Cerebellar nuclear complex (tissue), 1 donor: ENCODE measurements at places on chromosomes 4 and X.

DNA sequence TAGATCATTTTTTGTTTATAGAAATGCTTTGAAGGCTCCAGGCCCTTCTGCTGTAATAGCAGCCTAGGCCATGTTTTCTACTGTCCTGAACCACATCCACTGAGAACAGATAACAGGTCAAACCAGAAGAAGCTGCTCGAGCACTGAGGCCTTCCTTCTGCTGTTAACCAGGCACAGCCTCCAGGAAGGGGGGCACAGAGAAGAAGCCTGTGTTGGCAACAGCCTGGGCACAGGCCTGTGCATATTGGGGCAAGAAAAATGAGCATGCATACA lies 37.4 kb upstream of the PDK3 start:
- DNase-seq = no peak

DNA sequence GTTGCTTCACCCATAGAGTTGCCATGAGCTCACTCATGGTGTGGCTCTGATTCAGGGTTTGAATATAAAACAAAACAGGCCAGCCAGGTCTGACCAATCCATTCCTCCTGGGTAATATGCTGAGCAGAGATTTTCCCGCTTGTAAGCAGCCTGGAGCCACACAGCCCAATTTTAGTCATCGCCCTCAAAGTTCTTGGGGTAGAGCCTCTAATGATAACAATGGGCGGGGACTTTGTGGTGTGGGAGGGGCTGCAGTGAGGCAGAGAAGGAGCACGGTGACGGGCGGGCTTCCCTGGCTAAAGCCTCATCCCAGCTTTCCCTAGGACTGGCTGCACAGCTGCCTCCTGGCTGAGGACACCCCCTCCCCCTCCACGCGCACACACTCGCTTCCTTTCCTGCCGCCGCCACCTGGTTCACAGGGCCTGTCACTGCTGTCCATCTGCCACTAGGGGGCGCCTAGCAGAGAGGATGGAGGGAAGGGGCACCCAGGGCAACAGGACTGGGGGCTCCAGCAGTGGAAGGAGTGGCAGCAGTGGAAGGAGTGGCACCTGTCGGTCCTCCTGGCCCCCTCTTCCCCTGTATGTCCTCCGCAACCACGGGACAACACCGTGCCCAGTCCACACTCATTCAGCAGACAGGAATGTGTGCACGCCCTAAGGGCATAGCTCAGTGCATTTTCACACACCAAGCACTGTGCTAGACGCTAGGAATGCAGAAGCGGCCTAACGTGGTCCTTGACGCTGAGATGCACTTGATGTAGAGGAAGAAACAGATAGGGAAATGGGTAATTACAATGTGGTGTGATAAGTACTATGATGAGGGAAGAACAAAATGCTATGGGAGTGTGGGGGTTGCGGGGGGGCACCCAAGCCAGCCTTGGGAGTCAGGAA lies 26.8 kb downstream of the PRPS1 start:
- no peak for DNase-seq

- no peak for DNase-seq
Measured at GRCh38 chr4:115107411-115107810, 6.0 kb downstream of the NDST4 start.

DNA sequence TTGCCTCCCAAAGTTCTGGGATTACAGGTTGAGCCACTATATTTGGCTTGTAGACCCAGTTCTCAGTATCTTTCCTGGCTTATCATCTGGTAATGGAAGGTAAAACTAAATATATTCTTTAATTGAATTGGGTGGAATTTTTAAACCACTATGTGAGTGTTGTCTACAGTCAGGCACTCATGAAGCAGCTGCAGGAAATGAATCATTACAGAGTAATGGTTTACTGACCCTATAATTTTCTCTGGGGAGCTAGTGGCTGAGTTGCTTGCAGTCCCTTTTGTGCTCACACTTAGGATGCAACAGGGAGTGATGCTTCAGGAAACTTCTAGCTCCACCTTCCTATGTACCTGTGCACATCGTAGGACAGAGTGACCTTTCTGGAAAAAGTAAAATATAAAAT lies 4.1 kb upstream of the UGT2B7 start:
- no peak for DNase-seq

DNA sequence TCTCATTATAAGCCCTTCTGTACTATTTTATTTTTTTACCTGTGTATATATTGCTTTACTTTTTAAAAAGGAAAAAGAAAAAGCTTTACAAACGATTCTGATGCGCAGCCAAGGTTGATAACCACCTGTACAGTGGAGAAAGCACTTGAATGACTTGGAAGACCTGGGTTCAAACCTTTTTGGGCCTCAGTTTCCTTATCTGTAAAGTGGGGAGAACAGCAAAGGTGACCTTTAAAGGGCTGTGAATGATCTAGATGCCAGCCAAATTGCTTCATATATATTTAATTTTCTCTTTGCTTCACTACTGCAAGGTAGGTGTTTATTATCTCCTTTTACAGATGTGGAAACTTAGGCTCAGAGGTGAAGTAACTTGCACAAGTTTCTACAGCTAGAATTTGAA lies 45.0 kb downstream of the SMC1A start:
- no peak for DNase-seq

DNA sequence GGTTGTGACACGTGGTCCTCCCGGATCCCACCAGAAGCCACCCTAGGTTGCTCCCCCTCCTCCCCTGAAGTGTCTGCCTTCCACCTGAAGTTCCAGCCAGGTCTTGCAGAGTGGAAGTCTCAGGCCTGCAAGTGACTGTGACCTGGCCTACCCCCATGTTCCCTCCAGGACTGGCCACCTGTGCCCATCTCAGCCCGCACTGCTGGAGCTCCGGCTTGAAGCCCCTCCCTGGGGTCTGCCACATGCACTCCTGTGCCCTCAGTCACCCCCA lies 6.1 kb upstream of the HGFAC start:
- DNase-seq = no peak

DNA sequence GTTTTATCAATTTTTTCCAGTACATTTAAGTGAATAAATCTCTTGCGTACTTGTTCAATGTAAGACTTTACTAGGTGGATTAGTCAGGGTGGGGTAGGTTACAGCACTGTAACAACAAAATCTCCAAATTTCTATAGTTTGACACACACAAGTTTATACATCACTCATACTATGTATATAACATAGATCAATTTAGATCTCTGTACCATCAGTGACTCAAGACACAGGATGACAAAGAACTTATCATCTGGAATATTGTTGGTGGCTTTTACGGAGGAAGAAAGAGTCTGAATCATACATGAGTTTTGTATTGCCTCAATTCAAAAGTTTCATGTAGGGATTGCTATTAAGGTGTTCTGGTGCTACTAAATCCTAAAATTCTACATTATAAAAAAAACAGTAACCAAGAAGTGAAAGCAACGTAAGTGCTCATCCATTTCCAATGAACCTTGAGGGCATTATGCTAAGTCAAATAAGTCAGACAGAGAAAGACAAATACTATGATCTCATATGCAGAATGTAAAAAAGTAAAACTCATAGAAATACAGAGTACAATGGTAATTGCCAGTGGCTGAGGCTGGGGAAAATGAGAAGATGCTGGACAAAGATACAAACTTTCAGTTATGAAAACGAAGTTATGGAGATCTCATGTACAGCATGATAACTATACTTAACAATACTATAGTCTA lies 98.0 kb upstream of the DKK2 start:
- no peak for DNase-seq

- no peak for DNase-seq
Measured at GRCh38 chr4:147648656-147649055, 31.5 kb downstream of the TMEM184C start.

GRCh38 chr4:8167291-8167690 lies 8.7 kb upstream of the ABLIM2 start:
- no peak for DNase-seq

GRCh38 chr4:105707782-105708180 lies 708 bp downstream of the INTS12 start:
- DNase-seq = no peak

DNA sequence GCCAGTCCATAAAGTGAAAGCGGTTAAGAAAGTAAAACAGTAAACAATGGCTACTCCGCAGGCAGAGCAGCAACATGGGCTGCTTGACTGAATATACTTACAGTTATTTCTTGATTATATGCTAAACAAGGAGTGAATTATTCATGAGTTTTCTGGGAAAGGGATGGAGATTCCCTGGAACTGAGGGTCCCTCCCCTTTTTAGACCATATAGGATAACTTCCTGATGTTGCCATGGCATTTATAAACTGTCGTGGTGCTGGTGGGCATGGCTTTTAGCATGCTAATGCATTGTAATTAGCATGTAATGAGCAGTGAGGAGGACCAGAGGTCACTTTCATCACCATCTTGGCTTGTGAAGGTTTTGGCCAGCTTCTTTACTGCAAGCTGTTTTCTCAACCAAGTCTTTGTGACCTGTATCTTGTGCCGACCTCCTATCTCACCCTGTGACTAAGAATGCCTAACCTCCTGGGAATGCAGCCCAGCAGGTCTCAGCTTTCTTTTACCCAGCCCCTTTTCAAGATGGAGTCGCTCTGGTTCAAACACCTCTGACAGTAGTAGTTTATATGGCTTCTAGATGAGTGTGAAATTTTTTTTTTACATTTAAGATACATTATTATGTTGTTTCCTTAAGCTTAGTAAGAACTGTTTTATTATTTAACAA lies 514.8 kb upstream of the TENM3 start:
- DNase-seq = no peak

DNA sequence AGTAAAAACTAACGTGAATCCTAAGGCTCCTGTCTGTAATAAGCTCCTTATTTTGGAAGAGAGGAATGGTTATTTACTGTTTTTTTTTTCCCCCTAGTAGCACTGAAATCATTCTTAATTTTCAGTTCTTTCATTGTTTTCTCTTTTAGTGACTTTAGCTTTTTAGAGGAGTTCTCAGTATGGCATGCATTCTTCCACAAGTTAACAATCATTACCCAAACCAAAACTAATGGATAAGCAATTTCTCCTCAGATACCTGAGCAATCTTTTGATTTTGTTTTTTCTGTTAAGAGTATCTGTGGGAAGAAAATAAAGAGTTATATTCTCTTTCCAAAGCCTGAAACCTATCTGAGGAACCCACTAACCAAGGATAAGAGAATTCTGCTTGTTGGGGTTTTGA lies 16.7 kb upstream of the PPA2 start:
- no peak for DNase-seq

DNA sequence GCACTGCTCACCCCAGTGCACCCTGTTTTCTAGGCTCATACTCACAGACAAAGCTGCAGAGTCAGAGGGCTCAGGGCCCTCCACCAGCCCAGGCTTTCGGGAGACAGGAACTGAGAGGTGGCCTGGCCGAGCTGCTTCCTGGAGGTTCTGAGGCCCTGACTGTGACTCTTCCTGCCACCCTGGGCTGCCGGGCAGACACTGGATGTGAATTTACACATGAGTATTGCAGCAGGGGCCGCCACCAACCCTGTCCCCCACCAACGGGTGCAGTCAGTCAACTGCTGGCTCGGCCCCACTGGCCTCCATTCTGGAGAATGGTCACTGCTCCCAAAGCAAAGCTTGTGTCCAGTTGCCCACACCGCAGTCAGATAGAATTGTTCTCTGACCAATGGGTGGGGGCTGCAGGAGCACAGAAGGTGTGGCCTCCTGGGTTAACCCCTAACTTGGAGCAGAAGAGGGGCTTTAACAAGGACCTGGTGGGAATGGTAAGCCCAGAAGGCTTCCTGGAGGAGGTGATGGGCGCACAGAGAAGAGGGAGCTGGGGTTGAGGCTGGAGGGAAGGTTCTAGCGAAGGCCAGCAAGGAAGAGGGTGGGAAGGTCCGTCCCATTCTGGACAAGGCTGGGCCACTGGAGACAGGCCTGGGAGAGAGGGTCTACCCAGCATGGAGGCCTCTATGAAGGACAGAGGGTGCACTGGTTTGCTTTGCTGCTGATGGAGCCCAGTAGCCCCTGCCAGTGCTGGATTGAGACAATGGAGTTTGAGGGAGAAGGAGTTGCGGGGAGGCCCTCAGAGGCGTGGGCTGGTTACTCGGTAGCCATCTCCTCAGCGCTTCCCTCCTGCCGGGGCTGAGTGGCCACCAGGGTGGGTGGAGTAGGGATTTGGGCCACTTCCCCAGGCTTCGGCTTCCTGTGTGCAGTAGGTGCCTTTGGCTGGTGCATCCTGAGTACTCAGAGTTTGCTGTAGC lies 135.3 kb downstream of the CPZ start:
- DNase-seq = no peak

DNA sequence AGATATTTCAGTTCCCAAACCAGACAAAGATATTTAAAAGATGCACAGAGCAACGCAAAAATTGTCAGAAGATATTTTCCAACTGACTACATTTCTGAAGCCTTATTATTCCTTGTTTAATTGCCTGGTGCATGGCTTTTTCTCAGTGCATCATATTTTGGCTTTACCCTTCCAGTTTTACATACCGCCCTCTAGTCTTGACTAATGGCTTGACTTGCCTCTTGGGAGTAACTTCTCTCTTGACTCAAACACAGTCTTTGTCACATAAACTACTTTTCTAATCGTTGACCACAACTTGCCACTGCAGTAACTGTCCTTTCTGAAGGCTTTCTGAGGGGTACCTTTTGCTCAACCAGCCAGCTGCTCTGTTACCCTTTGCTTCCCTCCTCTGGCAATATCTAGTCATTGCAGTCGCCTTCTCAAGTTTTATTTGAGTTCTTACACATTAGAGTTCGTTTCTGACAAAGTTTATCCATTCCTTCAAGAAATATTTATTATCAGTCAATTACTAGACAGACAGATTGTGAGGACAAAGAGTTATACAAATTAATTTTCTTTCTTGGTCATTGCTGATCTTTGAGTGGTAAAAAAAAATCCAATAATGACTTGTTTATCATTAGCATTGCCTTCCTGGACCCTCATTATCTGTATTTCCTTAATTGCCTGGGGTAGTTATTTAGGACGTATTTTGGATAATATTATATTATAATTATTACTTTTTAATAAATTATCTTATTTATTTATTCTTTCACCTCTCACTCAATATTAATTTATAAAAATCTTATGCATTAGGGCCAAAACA lies 506.9 kb upstream of the PCDH10 start:
- no peak for DNase-seq

GRCh38 chr4:104532677-104533076 lies 38.0 kb upstream of the CXXC4 start:
- DNase-seq = no peak

- DNase-seq = no peak
Measured at GRCh38 chr4:161172396-161173026, 991.3 kb downstream of the FSTL5 start.

DNA sequence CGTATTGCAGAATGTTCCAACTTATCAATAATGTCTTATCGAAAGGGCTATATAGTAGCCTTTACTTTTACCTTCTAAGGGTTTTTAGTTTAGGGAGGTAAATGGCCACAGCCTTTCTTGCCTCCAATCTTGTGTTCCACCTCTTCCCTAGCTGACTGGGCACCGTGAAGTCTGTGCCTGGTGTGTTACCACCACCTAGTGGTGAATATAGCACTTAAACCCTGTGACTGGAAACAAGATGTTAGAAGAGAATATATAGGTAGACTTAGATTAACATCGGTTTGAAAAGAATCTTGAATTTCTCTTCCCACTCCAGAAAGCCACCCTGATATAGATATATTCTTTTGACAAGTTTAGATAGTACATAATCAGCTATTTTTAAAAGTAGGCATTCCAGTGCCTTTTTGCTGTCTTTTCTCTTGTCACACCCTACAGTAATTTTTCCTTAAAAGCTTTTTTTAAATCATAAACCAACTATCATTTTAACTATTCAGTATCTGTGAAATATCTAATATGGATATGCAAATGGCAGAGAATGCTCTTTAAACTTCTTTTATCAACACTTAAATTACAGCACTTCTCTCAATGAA lies 27.8 kb upstream of the ADH7 start:
- DNase-seq = no peak

- no peak for DNase-seq
Measured at GRCh38 chrX:133544115-133544514, 128.8 kb upstream of the GPC4 start.

GRCh38 chrX:67780694-67781109 lies 236.9 kb downstream of the AR start:
- DNase-seq = no peak
